ENCODE measurements at places on chromosomes 12 and 14.

DNA sequence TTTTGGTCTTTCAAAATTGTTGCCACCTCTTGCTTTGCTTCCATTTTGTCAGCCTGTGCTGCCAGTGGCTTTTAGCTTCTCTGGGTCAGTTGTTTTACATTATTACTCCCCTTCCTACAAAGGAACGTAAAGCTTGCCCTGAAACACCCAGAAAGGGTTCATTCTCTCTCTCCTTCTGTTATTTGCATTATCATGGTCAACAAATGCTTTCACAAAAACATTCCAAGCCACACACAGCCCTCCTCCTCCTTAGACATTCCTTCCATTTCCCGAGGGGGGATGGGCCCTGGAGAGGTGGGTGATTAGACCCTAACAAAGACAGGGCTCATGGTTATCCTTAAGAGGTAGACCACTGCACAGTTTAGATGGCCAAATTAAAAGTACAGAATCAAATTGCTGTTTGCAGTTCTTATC is 60.4 kb upstream of the SINHCAF start:
- DNase-seq = no peak
- peaks cover 3% of the 10 kb centered on the region for H3K27me3 ChIP-seq
- no peaks in the 10 kb centered on the region for H3K4me1 ChIP-seq
- H3K27ac ChIP-seq = no peak overlapping the region
- no peaks in the 10 kb centered on the region for H3K36me3 ChIP-seq
- no peak overlapping the region for H3K4me3 ChIP-seq

GRCh38 chr12:108640802-108641445 is 7.2 kb upstream of the SELPLG start:
- H3K4me3 ChIP-seq = no peak overlapping the region
- no peak overlapping the region for H3K27ac ChIP-seq
- peaks cover 30% of the 10 kb centered on the region for H3K4me1 ChIP-seq
- H3K36me3 ChIP-seq = peaks cover 9% of the 10 kb centered on the region
- H3K27me3 ChIP-seq = no peaks in the 10 kb centered on the region

- no peaks in the 10 kb centered on the region for H3K36me3 ChIP-seq
- H3K27ac ChIP-seq = no peak overlapping the region
- H3K4me3 ChIP-seq = no peak overlapping the region
- DNase-seq = no peak
- no peaks in the 10 kb centered on the region for H3K4me1 ChIP-seq
Observed at GRCh38 chr14:94638961-94639817, 27.0 kb downstream of the SERPINA3 start.

DNA sequence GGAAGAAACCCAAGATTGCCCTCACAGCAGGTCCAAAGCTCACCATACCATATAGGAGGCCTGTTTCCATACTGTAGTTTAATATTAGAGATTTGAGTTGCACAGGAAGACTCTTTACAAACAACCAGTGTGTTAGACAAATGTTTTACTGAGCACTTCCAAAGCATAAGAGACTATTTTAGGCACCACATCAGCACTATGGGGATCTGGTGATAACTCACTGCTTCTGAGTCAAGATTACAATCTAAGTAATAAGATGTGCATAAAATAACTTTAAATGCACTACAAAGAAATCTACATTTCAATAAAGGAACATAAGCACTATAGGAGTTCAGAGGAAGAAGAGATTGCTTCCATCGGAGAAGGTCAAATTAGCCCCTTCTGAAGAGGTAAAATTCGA is 71.4 kb downstream of the SPPL3 start:
- no peaks in the 10 kb centered on the region for H3K27me3 ChIP-seq
- H3K4me3 ChIP-seq = no peak overlapping the region
- H3K36me3 ChIP-seq = peaks cover 2% of the 10 kb centered on the region
- peaks cover 70% of the 10 kb centered on the region for H3K4me1 ChIP-seq
- DNase-seq = no peak

GRCh38 chr14:73153272-73153671 is 17.0 kb downstream of the PSEN1 start:
- DNase-seq = no peak
- peaks cover 19% of the 10 kb centered on the region for H3K36me3 ChIP-seq

- peak; percentile 99 for DNase-seq
- H3K27ac ChIP-seq = peak within 1 kb of the TSS; percentile 93
- H3K27me3 ChIP-seq = no peaks in the 10 kb centered on the region
- H3K4me3 ChIP-seq = peak within 1 kb of the TSS; percentile 98
Observed at GRCh38 chr14:95534299-95535225, at the start of gene GLRX5. Gene GLRX5 (plus strand): TSS chr14:95535050. CDS start chr14:95535090, 40 bp downstream.

DNA sequence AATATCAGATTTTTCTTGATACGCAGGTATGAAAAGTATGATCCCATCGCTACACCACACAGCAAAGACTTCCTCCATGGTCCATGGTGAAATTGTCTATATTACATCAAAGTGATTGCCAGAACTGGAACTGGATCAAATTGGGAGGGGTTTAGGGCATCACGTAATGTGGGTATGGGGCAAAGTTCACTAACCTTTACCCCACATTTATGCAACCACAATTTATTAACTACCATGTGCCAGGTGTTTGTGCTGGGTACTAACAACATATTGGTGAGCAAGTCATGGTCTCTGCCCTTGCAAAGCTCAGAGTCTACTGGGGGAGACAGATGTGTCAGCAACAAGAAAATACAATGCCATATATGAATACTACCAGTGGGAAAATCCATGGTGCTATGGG is 258.9 kb downstream of the SUDS3 start:
- H3K27me3 ChIP-seq = peaks cover 2% of the 10 kb centered on the region
- H3K27ac ChIP-seq = no peak overlapping the region
- H3K4me3 ChIP-seq = no peak overlapping the region
- H3K4me1 ChIP-seq = no peaks in the 10 kb centered on the region
- no peaks in the 10 kb centered on the region for H3K36me3 ChIP-seq

DNA sequence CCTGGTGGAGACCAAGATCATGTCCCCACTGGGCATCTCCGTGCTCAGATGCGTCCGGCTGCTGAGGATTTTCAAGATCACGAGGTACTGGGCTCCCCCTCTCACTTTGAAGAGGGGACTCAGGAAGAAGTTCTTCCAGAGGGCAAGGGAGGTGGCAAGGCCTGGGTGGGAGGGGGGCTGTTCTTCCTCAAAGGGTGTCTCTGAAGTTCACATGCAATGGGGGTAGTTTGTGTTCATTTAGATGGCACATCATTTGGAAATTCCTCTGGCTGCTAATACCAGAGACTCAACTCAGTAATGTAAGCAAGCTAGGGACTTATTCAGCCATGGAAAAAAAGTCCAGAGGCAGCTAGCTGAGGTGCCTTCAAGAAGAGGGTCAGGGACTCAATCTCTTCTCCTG is 227.1 kb upstream of the FKBP4 start:
- peaks cover 1% of the 10 kb centered on the region for H3K27me3 ChIP-seq
- H3K4me1 ChIP-seq = no peaks in the 10 kb centered on the region
- no peaks in the 10 kb centered on the region for H3K36me3 ChIP-seq
- DNase-seq = no peak

DNA sequence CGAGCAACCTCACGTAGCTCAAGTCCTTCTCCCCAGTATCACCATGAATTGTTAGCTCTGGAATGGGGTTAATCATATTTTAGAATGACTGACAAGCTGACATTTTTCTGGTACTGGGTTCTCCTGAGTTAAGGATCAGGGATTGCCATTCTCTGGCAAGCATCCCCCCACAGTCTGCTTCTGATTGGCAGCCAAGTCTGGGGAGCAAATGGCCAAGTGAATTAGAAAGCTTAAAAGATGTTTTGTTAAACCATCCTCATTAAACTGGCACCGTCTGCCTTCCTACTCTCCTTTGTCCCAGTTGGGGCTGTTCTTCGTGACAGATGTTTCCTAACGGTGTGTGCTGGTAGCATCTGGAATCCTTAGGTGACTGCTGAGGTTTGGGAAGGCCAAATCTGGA is 17.2 kb upstream of the CISTR start:
- no peak for DNase-seq
- H3K4me1 ChIP-seq = no peaks in the 10 kb centered on the region
- H3K27ac ChIP-seq = no peak overlapping the region
- no peaks in the 10 kb centered on the region for H3K36me3 ChIP-seq
- peaks cover 39% of the 10 kb centered on the region for H3K27me3 ChIP-seq
- H3K4me3 ChIP-seq = no peak overlapping the region

DNA sequence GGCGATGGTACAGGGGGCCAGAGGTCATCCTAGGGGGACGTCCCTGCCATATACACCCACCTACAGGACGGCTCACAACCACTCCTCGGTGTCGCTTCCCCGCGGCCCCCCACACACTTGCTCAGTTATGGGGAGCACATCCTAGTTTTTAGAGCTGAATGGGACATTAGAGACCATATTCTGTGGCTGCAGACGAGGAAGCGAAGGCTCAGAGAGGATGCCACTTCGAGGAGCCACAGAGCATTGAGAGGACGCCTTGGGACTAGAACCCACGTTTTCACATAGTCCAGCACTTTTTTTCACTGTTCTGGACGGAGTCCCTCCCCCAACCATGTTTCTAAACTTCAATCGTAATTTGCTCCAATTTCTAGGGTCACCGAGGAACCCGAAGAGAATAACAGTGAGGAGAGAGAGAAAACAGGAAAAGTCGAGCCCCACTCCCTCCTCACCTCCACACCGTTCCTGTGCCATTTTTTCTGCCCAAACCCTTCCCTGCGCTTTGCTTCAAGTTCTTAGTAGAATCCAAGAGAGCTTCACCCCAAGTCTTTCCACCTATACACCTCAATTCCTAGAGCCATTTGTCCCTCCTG is 641 bp upstream of the ASCL1 start:
- H3K4me3 ChIP-seq = peak overlapping the region; percentile 26
- peaks cover 18% of the 10 kb centered on the region for H3K4me1 ChIP-seq
- no peak overlapping the region for H3K27ac ChIP-seq
- H3K36me3 ChIP-seq = no peaks in the 10 kb centered on the region

- H3K27ac ChIP-seq = no peak overlapping the region
- H3K27me3 ChIP-seq = peaks cover 5% of the 10 kb centered on the region
- H3K36me3 ChIP-seq = no peaks in the 10 kb centered on the region
- no peak for DNase-seq
- no peaks in the 10 kb centered on the region for H3K4me1 ChIP-seq
Observed at GRCh38 chr12:88945051-88945732, 364.9 kb upstream of the KITLG start.

DNA sequence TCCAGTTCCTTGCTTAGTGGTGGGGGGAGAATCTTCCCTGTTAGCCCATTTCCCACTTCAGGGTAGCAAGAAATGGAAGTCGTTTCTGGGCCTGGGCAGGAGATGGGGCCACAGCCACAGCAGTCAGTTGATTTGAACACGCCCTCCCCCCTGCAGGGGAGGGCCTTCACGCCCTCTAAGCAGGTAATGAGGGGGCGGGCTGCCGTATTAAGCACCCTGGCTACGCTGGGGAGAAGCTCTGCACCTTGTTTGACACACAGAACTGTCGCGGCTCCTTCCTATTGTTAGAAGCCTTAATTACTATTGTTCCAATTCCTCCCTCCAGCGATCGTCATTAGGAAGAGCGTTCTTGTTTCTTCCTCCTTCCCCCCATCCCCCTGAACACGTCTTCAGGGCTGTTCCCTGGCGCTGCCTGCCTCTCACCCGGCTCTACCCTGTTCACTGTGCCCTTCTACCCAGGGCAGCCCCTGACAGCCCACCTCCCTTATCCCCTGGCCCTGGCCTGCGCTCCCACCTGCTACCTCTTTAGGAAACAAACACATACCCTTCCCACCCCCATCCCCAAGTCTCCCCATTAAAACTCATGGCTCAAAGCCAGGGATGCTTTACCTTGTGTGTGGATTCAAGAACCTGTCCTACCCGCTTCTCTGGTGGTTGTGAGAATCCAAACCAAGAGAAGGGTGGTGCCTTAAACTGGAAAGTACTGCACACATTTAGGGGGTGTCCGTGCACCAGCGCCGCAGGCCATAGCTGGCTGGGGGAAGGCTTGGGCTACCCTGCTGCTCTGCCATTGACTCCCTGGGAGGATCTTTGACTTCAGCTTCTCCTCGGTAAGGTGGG is 137.6 kb downstream of the TSPAN9 start:
- no peak overlapping the region for H3K27ac ChIP-seq
- H3K36me3 ChIP-seq = no peaks in the 10 kb centered on the region

DNA sequence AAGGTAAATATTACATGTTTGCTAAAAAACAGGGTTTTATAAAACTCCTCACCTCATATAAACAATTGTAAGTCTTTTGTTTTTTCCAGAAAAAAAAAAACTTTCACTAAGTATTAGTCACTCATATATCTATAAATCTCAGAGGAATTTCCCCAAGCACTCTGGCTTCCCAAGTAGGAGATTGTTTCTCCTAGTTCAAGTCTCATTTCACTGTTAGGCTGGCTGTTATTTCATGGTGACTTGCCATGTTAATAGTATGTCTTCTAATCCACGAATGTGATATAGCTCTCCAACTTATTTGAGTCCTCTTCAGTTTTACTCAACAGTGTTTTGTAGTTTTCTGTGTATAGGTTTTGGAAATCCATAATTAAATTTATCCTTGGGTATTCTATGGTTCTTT is 61.6 kb downstream of the CAPZA3 start:
- no peaks in the 10 kb centered on the region for H3K36me3 ChIP-seq
- H3K27me3 ChIP-seq = no peaks in the 10 kb centered on the region
- DNase-seq = no peak
- no peaks in the 10 kb centered on the region for H3K4me1 ChIP-seq

DNA sequence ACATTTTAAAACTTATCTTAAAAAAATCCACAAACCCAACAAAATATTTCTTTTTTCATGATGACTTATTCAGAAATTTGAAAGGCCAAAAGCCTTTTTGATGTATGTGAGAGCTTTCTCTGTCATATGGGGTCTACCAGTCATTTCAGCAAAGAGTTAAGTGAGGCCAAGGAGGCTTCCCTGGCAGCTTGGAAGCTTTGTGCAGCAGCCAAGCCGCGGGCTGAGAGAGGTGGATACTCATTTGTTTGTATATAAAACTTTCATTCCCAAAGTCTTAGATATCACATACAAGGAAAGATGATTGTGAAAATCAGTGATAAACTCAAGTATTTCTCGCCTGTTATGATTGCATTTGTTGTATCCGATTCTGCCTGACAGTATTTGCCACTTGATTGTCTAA is 48.5 kb upstream of the RNU6-8 start:
- H3K27ac ChIP-seq = no peak overlapping the region
- H3K36me3 ChIP-seq = no peaks in the 10 kb centered on the region
- H3K4me1 ChIP-seq = no peaks in the 10 kb centered on the region
- no peak for DNase-seq
- no peaks in the 10 kb centered on the region for H3K27me3 ChIP-seq

- H3K27ac ChIP-seq = no peak overlapping the region
- no peak overlapping the region for H3K4me3 ChIP-seq
- DNase-seq = peak; percentile 8
- no peaks in the 10 kb centered on the region for H3K4me1 ChIP-seq
- peaks cover 23% of the 10 kb centered on the region for H3K27me3 ChIP-seq
Observed at GRCh38 chr12:106149096-106149784, 10.5 kb upstream of the NUAK1 start.

- no peak overlapping the region for H3K4me3 ChIP-seq
- H3K36me3 ChIP-seq = peaks cover 13% of the 10 kb centered on the region
- no peak overlapping the region for H3K27ac ChIP-seq
- H3K27me3 ChIP-seq = no peaks in the 10 kb centered on the region
- DNase-seq = no peak
Observed at GRCh38 chr14:104750056-104750752, 2.7 kb upstream of the SIVA1 start.

GRCh38 chr12:53994264-53995001 is 5.5 kb upstream of the HOXC9 start:
- H3K4me3 ChIP-seq = peak overlapping the region; percentile 62
- H3K27ac ChIP-seq = no peak overlapping the region
- peaks cover 41% of the 10 kb centered on the region for H3K4me1 ChIP-seq
- H3K27me3 ChIP-seq = peaks cover 88% of the 10 kb centered on the region
- DNase-seq = no peak
- H3K36me3 ChIP-seq = peaks cover 2% of the 10 kb centered on the region
